Stimulated activated CD8-positive, alpha-beta memory T cell treated with anti-CD3 and anti-CD28 coated beads, Interleukin-12 subunit alpha, Interleukin-12 subunit beta, amount 100 ng/mL, for 4 hours (primary cell): ENCODE measurements at places on chromosomes 1 and 21.

DNA sequence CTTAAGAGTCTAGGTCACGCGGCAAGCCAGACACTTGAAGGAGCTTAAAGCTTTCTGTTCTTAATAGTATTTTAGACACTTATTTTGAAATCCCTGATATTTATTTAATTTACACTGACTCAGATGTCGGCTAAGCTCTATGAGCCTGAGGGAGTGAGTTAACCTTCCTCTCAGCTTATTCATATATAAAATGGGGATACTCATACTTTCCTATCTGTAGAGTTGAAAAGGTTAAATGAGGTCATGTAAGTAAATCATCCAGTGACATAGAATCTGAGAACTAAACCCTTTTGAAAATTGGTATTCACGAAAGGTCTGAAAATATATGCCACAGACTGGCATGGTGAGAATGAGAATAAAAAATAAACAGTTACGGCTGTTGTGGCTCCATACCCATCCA, 1.4 kb upstream of the GPR161 start:
- no peak for DNase-seq

DNA sequence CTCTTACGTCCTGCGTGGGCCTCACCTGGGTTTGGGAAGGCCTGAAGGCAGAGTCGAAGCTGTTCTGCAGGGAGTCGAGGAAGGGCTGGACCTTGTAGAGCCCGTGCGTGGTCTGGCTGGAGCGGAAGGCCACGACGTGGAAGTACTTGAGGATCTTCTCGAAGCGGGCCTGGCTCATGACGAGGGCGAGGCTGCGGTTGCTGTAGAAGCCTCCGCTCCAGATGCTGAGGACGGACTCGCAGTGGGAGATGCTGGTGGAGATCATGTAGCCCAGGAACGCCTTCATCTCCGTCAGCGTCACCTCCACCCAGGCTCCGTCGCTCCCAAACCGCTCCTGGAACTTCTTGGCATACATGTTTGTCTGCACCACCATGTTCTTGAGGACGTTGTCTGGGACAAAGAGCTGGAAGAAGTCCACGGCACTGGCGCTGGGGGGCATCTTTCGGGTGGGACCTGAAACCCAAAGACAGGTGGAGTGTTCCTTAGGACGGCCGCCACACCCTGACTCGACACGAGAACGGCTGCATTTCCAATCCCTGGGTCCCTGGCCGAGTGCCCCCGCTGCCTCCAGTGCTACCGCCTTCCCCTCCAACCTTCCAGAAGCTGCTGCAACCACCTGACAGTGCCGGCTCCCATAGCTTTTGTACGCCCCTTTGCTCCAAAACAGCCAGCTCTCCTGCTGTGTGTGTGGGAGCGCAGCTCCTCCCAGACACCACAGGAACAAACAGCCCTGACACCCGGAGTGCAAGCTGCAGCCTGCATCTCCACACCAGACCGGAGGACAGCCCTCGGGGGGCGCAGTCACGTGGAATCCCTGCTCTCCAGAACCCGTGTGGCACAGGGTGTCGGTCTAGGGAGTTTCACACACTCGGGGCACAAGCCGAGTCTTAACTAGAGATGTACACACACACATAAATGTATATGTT, 69.0 kb downstream of the PGBD5 start:
- no peak for DNase-seq

DNA sequence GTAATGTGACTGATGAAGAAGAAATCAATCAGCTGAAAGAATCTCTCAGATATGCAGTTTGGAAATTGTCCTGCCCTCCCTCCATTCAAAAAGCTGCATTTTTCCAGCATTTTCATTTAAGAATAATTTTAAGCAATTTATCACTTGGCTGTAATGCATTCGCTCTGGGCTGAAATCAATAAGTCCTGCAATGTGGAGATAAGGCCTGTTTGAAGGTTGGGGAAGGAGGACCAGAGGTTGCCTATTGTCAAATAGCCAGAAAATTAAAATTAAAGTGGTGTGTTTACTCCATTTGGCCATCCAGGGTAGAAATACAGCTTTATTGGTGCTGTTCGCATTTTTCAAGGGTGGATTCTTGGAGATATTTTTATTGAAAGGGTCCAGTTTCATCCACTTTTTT, 187.6 kb upstream of the NFIA start:
- no peak for DNase-seq

- DNase-seq: no peak
Measured at GRCh38 chr1:41735631-41736260, 183.0 kb downstream of the HIVEP3 start.

DNA sequence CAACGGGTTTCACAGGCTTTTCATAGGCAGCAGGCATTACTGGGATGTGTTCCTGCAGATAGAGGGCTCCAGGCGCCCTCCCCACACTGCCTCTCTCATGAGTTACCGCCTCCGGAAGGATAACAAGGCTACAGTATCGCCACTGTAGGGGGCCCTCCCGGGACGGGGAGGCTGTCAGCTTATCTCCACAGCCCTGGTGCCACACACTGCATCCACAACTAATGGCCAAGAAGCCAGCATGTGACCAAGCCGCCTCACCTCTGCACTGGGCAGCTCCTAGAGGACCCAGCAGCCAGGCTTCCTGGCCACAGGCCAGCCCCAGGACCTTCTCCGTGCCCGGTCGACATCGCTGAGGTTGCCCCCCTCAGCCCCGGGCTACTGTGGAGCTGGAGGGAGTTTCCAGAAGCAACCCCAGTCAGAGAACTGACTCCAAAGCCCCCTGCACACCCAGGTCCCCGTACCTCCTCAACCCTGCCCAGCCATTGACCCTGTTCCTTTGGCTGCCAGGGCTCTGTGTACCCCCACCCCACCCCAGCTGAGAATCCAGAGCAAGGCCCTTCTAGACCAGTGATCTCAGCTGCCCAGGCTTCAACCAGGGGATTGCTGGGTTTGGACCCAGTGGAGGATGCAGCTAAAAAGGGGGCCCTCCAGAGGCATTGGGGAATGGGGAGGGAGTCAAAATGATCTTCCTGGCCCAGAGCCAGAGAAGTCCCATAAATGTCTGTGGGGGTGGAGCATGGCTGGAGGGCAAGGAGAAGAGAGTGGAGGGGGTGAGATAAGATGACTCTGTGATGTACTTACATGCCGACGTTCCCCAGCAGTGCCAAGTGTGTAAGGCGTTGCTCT, 45.0 kb downstream of the NEK2 start:
- no peak for DNase-seq

GRCh38 chr21:38561205-38561604, 62.9 kb upstream of the ERG start:
- no peak for DNase-seq

DNA sequence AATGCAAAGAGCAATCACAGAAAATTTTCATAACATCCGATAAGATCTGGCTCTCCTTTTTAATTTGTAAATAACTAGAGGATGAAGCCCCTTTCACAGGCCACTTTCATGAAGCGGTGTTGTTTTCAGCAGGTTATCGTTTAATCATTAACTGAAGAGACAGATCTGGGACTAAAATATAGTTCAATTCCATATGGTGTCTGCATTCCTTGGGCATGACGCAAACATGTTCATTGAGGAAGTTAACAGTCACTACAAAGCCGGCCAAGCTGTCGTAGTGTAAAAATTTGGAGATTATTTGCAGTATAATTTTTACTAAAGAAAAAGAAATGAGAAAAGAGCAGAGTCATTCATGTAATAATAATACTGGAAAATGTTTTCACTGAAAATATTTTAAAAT, 565.2 kb upstream of the ADAMTS5 start:
- DNase-seq: no peak

- DNase-seq: no peak
Measured at GRCh38 chr1:210726621-210727020, 397.9 kb downstream of the HHAT start.

GRCh38 chr1:30811187-30811586, 53.6 kb upstream of the LAPTM5 start:
- no peak for DNase-seq

DNA sequence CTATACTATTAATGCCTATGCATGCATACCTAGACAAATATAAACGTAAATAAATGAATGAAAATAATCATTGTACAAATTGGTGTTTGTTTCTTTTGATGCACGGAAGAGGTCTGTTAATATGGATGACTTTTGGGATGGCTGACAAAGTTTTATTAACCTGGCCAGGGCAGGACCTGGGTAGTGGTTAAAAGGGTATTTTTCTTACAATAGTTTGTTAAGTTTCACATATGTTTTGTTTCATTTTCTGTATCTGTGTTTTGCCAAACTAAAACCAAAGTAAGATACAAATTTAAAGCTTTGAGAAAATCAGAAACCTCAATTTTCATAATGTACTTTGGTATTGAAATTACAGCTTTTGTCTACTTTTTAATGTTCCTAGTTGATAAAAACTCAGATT, 222.7 kb upstream of the OLFM3 start:
- no peak for DNase-seq

- no peak for DNase-seq
Measured at GRCh38 chr1:224381880-224382548, 25.3 kb downstream of the CNIH4 start.

GRCh38 chr1:109639841-109640184, 16.1 kb upstream of the GSTM4 start:
- no peak for DNase-seq

- no peak for DNase-seq
Measured at GRCh38 chr1:236091933-236092318, 27.0 kb upstream of the NID1 start.

DNA sequence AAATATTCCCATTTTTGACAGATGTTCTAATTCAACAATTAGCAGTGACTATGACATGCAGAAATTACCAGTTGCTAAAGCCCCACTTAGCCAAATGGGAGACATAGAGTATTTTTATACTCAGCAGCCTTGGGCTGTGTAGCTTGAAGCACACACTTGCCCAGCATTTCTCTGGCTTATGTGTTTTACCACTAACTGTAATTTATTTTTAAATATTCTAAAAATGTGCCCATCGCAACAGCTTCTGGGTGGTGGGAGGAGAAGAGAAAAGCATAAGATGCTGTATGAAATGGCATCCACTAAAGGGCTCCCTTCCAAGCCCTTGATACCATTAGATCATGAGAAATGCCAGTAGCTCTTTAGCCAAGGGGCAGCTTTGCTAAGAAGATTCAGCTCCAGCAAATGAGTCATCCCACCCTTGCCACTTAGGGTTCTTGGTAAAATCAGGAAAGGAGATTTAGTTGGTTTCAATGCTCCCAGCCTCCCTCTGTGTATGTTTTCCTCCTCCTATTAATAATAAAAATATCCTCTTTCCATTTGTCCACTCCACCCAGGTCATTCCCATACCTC, 462.7 kb upstream of the DEPDC1 start:
- no peak for DNase-seq

DNA sequence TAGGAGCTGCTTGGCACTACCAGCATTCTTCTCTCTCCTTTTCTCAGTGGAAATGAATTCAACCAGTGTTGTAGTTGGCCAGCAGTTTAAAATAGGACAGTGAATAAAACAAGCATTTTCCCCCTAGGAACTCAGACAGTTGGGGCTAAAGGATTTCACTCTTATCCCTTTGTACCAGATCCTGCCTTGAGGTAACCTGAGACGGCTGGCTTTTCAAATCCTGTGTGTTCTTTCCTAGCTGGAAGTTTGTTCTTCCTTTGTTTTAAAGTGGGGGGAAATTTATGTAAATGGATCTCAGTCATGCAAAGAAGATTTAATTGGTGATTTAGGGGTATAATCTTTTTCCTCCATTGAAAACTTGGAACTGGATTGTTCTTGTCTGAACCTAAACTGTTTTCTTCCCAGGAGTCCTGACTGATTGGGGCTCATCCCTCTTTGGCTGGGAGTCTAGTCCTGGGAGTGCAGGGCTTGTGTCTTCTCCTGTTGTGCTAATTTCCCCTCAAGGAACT, 23.3 kb downstream of the ZP4 start:
- no peak for DNase-seq

DNA sequence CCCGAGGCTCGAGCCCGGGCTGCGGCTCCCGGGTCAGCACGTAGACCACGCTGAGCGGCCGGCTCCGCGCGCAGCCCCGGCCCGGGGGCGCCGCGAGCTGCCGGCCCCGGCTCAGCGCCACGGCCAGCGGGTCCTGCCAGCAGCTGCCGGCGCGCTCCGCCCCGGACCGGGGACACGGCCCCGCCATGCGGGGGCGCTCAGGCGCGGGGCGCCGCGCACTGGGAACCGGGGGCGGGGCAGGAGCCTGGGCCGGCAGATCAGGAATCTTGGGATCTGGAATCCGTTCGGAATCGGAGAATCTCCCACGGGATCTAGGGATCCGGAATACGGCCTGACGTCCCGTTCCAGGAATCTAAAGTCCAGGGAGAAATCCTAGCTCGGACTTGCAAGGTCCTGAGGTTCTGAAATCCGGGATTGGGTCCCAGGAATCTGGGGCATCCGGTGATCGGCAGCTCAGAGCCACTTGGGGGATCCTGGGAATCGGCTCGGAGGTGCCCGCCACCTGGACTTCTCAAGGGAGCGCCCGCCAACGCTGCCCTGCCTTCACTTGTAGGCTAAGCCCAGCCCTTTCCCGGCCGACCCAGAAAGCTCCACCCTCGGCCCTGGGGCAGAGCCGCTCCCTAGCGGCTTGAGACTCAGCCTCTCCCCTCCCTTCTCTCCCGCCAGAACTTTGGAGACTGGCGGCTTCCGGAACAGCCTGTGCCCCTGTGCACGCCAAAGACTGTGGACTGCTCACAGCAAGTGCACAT, at the start of gene MAP3K6:
MAP3K6 (minus strand) TSS at position 551 of the 749 bp plus-strand sequence; CDS start at position 187, 364 bp downstream.
- DNase-seq: no peak

DNA sequence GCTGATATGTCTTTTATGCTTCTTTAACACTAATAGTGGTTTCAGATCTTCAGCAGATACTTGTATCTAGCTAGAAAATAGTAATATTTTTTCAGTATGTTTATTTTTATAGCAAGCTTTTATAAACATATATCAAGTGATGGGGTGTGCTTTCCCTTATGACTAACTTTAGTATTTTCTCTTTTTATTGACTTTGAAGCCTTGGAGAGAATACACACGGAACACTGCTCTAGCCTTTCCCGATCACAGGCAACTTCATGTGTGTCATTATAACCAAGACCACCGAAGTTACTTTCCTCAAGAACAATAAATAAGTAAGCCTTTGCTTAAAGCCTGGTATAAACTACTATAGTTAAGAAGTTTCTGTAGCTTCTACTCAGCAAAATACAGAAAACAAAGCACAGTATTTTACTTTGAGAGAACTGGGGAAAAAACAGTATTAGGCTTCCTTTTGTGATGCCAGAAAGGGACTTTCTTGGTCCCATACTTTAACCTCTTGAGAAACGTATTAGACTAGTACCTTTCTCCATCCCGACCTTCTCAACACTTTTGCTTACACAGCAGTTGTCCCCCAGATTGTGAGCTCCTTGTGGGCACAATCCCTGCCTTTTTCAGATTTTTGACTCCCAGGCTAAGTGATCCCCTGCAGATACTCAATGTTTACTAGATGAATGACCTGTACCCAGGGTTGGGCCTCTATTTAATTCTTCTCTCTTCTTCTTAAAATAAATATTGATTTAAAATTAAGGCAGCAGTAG, 3.3 kb downstream of the ADSS2 start:
- DNase-seq: no peak

GRCh38 chr1:87600854-87601253, 272.2 kb downstream of the LMO4 start:
- DNase-seq: no peak
